IPS DF 19.7 (cell line): ENCODE measurements at places on chromosomes 13 and 19.

DNA sequence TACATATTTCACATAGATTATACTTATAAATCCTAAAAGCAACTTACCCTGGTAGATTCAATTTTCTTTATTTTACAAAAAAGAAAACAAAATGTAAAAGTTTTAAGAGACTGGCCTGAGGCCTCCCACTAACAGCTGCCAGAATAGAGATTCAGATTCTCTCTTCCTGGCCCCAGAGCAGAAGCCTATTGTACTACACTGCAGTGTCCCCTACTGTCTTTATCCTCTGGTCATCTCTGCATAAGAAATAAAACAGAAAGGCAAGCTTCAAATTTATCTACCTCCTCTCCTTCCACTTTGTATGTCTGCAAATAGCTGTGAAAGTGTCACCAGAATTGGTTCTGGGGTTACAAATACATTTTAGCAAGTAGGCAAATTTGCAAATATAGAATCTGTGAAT is 1004.1 kb upstream of the PCDH9 start:
- DNase-seq: peak; percentile 17

DNA sequence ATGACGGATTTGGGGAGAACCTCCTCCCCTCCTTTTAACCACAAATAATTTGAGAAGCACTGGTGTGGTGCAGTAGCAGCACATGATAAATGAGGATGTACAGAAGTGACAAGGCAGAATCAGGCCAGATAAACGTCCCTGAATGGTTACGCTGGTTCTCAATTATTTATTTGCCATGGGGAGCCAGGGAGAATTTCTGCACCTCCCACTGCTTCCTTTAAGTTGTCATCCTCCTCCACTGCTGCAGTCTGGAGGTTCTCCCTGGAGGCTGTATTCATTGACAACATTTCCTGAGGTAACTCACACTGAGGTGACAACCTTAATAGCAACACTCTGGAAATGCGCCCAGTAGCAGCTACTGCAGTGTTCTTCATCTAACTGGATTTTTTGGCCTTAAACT is 308.9 kb upstream of the SLITRK1 start:
- no peak for DNase-seq

DNA sequence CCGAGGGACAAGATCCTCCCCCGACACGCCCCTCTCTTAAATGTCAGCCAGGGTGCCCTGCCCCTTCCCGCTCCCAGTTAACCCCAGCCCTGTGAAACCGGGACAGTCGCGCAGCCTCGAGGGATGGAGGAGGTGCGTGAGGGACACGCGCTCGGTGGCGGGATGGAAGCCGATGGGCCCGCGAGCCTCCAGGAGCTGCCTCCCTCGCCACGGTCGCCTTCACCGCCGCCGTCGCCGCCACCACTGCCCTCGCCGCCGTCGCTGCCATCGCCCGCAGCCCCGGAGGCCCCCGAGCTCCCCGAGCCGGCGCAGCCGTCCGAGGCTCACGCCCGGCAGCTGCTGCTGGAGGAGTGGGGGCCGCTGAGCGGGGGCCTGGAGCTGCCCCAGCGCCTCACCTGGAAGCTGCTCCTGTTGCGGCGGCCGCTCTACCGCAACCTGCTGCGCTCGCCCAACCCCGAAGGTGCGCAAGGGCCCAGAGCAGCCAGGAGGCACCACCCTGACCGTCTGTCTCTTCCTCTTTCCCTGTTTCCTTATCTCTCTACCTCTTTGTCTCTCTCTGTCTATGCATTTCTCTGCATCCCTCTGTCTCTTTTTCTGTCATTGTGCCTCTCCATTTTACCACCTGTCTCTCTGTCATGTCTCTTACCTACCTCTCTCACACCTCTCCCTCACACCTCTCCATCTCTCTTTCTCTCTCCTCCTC is at the start of gene NCCRP1:
Gene NCCRP1, plus strand, starts transcription at position 105 of the 703 bp plus-strand sequence. Its CDS starts 19 bp downstream, at position 124.
- no peak for DNase-seq

- peak; percentile 63 for DNase-seq
These were observed 53.2 kb upstream of the SHKBP1 start for GRCh38 chr19:40523322-40524047.

GRCh38 chr19:7534531-7535046 is 928 bp upstream of the PNPLA6 start:
- no peak for DNase-seq

- no peak for DNase-seq
These were observed 1029.3 kb downstream of the PCDH17 start for GRCh38 chr13:58660826-58661225.

- no peak for DNase-seq
These were observed 6.6 kb upstream of the C1QTNF9B start for GRCh38 chr13:23903906-23904280.

DNA sequence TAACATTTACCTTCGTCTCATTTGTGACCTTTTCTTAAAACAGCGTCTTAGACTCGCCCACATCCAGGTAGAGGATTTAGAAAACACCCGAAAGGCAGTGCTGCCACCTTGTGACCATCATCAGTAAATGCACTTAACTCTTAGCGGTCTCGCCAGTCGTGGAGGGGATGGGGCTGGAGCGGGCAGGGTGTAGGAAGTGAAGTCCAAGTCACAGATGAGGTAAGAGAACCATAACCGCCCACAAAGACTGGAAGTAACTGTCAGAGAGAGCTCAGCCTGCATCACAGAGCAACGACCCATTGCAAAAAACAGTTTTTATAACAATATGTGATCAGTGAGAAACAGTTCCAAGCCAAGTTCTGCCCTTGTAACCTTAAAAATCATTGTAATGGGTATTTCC is 10.7 kb upstream of the CEACAM3 start:
- peak; percentile 75 for DNase-seq

DNA sequence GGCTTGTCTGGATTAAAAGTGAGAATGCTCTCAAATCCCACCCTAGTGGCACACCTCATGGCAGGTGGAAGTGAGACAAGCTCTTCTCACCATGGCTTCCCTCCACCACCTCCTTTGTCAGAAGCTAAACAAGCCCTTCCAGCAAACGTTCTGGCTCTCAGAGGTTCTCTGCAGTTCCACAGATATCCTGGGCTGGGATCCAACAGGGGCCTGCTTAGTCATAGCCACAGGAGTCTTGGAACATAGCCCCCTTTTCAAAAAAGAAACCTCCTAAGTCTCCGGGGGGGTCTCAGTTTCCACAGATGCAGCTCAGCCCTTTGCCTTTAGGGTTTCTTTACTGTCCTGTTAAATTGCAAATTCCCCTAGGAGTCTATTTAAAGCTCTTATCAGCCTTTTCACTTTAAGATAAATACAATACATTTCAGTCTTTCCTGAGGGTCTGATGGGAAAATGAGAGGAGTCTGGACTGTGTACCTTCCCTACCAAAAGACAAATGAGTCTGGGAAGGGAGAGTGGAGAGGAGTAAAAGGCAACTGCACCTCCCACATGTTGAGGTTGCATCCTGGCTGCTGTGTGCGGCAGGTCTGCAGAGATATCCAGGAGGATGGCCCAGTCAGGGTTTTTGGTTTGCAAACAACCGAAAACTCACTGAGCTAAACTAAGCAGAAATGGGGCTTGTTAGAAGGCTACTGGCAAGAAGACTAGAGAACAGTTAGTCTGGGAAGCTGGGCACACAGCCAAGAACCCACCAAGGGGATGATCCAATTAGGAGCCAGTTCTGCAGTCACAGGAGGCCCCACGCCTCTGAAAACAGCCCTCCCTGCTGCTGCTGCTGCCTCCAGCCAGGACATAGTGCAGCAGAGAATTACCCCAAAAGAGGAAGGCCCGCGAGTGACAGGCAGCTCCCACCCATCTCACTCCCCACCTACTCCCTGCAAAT is 41.4 kb upstream of the SERP2 start:
- DNase-seq: no peak

GRCh38 chr19:3618144-3618810 is 8.3 kb downstream of the CACTIN start:
- DNase-seq: no peak

- no peak for DNase-seq
These were observed 1.5 kb downstream of the PLEKHF1 start for GRCh38 chr19:29666578-29667386.

DNA sequence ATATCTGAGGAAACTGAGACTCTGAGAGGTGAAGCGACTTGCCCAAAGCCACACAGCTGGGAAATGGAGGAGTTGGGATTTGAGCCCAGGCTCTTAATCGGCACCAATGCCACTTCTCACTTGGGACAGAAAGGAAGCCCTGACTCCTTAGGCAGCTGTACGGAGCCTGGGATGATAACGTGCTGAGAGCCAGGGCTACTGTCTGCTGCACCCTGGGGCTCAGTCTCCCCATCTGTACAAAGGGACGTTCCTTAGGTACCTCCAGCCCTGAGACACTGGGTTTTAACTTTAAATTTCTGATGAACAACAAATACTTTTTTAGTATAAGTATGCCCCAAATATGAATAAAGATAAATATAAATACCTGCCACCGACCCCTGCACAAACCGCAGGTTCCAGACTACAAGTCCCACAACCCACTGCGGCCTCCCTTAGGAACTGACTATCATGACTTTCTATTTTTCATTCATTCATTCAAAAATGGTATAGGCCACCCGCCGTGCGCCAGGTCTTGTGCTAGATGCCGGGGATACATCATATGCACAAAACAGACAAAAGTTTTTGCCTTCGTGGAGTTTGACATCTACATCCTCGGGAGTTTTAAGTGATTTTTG is 776 bp upstream of the NCLN start:
- peak; percentile 33 for DNase-seq

GRCh38 chr13:39490136-39490535 is 112.9 kb downstream of the LHFPL6 start:
- peak; percentile 87 for DNase-seq

GRCh38 chr19:1889907-1890306 is 4.6 kb upstream of the ABHD17A start:
- DNase-seq: no peak

- no peak for DNase-seq
These were observed 754.9 kb downstream of the OLFM4 start for GRCh38 chr13:53783471-53783870.

DNA sequence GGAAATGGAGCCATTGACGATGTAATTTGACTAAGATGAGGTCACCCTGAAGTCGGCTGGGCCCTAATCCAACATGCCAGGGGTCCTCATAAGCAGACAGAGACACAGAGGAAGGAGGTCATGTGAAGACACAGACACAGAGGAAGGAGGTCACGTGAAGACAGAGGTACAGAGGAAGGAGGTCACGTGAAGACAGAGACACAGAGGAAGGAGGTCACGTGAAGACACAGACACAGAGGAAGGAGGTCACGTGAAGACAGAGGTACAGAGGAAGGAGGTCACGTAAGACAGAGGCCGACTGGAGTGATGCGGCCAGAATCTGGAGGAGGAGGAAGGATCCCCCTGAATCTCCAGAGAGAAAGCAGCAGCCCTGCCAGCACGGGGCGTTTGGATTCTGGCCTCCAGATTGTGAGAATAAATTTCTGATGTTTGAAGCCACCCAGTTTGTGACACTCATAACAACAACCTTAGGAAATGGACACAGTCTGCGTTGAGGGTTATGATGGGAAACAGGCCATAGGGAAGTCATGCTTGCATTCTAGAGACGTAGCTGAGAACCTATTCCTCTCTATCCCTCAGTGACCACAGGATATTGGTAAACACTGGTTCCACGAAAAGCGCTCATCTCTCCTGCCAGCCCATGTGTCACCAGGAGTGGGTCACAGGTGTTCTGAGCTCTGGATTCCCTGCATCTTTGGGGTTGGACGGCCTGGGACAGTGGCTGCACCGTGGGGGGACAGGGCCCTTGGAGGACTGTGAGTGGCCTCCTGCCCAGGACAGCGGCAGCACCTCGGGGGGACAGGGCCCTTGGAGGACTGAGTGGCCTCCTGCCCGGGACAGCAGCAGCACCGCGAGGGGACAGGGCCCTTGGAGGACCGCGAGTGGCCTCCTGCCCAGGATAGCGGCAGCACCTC is 108.5 kb downstream of the SOX1 start:
- DNase-seq: no peak

DNA sequence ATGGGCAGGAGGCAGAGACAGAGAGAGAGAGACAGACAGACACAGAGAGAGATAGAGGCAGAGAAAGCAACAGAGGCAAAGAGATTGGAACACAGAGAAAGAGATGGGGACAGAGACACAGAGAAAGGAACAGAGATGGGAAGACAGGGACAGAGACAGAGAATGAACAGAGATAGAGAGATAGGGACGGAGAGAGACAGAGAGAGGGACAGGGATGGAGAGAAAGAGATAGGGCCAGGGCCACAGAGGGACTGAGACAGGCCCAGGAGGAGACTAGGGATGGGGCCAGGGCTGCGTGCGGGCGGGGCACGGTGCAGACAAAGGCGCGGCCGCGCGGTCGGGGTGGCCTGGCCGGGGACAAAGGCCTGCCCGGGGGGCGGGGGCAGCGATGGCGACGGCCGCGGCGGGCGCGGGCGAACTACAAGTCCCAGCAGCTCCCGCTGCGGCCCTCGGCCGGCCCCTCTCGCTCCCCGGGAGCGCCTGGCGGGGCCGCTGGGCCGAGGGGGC is at the start of gene ZNF358:
Gene ZNF358, plus strand, starts transcription at position 459 of the 507 bp plus-strand sequence. CDS start 3,140 bp downstream, outside the sequence.
- no peak for DNase-seq

GRCh38 chr13:73934215-73934641 is 200.0 kb downstream of the KLF12 start:
- no peak for DNase-seq

DNA sequence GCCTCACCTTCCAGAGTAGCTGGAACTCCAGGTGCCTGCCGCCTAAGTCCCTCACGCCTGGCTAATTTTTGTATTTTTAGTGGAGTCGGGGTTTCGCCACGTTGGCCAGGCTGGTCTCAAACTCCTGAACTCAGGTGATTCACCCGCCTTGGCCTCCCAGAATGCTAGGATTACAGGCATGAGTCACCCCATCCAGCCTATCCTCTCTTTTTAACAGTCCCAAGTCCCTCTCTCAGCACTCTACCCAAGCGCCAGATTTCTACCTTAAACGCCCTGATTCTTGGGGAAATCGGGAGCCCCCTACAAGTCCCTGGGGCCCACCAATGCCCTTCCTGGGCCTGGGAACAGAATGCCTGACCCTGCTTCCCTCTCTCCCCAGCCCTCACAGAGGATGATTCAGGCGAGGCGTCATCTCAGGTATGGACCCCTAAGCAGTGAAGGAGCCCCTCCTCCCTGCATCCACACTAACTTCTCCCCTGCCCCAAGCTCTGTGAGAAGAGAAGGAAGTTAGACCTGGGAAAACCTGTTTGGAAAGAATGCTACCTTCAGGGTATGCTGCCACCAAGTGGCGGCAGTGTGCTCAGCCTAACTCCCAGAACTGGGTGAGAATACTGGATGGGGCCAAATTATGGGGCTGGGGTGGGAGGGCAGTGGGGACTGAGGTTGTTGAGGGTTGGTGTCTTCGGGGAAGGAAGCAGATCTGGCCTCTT is 20.8 kb upstream of the EBI3 start:
- DNase-seq: no peak

DNA sequence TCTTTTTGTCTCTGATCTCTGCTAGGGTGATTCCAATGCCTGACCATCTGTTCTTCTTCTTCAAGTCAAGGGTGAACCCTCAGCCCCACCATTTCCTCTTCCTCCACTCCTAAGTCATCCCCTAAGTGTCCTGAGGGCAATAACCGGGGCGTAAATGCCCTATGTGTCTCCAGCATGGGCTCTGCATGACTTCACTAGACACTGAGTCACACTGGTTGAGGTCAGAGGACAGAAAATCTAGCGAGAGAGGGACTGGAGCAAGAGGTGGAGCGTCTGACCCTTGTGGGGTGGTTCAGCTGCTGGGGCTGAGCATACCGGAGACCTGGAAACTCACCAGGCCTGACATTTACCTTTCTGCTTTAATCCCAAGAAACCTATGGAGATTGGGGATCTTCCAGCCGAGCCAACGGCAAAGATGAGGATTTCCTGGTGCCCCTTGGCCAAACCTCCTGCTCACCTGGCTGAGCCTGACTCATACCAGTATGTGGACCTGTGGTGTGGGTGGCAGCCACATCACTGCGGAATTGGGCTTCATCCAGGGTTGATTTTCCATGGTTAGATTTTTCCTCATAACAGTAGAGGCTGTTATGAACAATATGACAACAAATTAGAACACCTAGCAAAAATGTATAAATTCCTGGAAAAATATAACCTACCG is 26.9 kb downstream of the SCGB2B2 start:
- DNase-seq: no peak

- no peak for DNase-seq
These were observed 63.4 kb downstream of the KCTD12 start for GRCh38 chr13:76822698-76823267.
